Subcutaneous preadipocyte (primary cell): ENCODE measurements at places on chromosomes 13 and 19. TPM values are rescaled to one million over a fixed set of nuclear protein-coding genes. Genes with fewer than 3 reads are reported as not detected.

The GTF2F1 gene
- 40.7 and 42.3 TPM in 2 replicates for total RNA-seq

The PGLYRP2 gene
- total RNA-seq: not detected in 2 replicates

The TMEM255B gene
- 0.73 and 2.0 TPM in 2 replicates for total RNA-seq

The WDR83 gene
- 5.9 and 6.3 TPM in 2 replicates for total RNA-seq

The FXYD1 gene
- total RNA-seq: 1.5 TPM in 1 of 2 replicates, not detected in the other

The SIGLEC5 gene
- not detected in 2 replicates for total RNA-seq

The TTYH1 gene
- not detected in 2 replicates for total RNA-seq

The CRYL1 gene
- 26.2 and 28.7 TPM in 2 replicates for total RNA-seq
